ENCODE measurements at places on chromosomes 5 and 9.

- DNase-seq = peak; percentile 83
Measured at GRCh38 chr9:34633851-34634550, 3.6 kb downstream of the SIGMAR1 start.

DNA sequence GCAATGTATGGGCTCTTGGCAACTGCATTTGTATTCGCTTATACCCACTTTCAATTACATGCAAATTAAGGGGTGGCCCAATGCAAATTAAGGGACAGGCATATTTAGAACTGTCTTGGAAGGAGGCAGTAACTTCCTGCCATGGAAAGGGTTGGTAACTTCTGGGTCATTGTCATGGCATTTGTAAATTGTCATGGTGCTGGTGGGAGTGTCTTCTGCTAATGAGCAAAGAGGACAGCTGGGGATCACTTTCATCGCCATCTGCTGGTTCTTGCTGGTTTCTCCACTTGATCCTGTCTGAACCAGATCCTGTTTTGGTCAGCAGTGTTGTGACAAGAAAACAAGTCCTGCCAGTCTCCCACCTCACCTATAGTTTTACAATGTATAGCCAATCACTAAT, 23.3 kb upstream of the UGT3A2 start:
- peak; percentile 52 for DNase-seq

- no peak for DNase-seq
Measured at GRCh38 chr5:1351156-1351555, 6.3 kb upstream of the CLPTM1L start.

- peak; percentile 53 for DNase-seq
Measured at GRCh38 chr9:131709771-131710431, 30.0 kb downstream of the RAPGEF1 start.

DNA sequence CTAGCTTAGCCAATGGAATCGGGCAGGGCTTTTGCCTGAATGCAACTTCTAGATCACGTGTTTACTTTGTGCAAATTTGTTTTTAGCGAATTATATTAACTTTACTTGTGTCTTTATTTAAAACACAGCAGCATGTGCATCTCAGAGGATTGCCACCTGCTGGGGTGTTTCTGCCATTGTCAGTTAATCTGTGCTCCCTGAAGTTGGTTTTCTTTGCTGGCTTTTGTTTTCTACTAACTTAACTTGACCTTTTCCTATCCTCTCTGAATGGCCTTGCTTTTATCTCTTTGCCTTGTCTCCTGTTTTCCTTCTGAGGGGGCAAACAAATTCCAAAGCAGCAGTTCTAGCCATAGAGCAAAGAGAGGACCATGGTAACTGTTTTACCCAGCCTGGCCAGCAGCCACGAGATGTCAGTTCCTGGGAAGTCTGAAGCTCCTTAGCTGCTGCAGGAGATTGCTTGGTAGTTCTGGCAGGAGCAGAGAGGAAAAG, 67.6 kb downstream of the ARHGEF28 start:
- peak; percentile 41 for DNase-seq

- peak; percentile 39 for DNase-seq
Measured at GRCh38 chr5:88743231-88743834, 139.7 kb downstream of the MEF2C start.

GRCh38 chr5:116806836-116807235, 232.2 kb upstream of the SEMA6A start:
- DNase-seq = no peak

DNA sequence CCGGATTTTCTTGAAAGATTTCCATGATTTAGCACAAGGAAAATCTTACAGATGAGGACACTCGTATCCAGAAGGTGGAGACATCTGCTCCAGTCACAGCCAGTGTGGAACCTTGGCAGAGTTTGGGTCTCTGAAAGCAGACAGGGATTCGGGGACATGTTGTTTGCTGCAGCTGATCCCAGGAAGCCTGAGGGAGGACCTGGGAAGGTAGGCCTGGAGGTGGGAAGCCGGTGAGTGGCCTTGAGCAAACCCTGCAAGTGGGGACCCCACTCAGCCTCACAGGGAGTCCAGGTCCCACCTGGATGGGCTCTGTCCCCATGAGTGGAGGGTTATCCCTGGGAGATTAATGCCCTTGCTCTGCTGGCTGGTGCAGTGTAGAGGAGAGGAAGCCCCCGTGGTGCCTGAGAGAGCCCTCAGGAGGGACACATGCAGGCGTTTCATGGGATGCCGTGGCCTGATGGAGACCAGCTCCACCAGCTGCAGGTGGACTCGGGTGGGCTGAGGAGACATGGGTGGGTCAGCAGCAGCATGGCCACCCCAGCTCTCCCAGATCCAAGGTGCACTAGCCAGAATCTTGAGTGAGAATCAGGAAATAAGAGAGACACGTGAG, 7.8 kb downstream of the MRPS2 start:
- DNase-seq = no peak

DNA sequence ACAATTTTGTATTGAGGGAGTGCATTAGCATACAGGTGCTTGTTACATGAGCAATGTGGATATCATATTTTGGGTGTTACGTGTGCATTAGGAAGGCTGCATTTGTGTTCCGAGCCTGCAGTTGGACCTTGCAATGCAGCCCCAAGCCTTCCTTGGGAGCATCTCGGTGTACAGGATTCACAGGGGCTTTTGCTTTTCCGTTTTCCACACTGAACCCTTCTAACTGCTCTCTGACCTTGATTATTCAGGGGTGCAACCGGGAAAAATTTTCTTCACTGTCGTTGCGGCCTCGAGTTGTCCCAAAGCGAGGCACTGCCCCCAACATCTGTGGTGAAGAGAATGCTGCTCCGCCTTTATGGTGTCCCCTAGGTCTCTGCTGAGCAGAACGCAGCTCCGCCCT, 80.1 kb upstream of the PLEKHG4B start:
- DNase-seq = no peak

DNA sequence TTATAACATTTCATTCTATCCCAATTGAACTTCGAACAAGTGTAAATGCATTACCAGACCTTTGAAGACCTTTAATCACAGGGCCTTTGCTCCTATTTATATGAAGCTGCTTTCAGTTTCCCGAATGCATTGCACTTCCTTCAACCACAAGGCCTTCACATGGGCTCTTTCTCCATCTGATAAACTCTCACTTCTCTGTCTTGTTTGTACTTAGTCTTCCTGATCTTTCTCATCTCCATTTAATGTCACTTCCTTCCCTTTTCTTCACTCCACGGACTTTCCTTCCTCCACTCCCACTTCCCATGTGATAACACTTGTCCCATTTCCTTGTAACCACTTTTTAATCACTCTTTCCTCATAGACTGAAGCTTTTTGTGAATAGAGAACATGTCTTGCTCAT, 74.3 kb upstream of the TNC start:
- no peak for DNase-seq

DNA sequence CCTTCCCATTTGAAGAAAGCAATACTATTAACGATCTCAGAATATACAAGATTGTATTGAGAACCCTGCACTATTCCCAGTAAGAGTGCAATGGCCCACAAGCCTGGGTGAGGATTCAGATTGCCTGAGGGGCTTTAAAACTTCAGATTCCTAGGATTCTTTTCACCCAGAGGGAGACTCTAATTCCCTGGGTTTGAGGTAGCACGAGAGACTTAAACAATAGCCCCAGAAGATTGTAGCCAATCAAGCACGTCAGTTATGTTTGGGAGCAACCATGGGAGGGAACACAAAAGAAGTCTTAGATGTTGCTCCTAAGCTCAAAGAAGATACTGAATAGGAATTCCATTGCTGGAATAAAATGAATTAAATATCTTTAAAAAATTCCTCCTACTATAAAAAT, 17.9 kb downstream of the MRPS27 start:
- DNase-seq = no peak

GRCh38 chr5:9588254-9588653, 41.9 kb downstream of the TAS2R1 start:
- no peak for DNase-seq

DNA sequence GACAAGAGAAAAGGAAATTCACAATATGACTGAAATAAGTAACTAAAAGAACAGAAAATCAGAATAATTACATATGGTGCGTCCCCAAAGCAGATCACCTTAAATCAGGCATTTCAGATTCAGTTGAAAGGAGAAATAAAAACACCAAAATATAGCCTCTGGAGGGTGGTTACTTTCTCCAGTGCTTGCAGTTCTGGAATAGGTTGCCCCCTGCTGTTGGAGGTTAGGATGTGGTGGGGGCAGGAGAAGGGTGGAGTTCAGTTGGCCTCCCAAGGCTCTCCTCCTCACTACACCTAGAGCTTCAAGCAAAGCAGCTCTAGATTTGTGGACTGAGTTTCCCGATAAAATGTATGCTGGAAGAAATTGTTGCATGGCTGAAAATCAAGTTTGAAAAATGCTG, 338.2 kb upstream of the TLE4 start:
- peak; percentile 49 for DNase-seq

GRCh38 chr5:10859393-10860195, 98.6 kb upstream of the DAP start:
- DNase-seq = no peak

- no peak for DNase-seq
Measured at GRCh38 chr5:44887722-44888121, 79.0 kb downstream of the MRPS30 start.

DNA sequence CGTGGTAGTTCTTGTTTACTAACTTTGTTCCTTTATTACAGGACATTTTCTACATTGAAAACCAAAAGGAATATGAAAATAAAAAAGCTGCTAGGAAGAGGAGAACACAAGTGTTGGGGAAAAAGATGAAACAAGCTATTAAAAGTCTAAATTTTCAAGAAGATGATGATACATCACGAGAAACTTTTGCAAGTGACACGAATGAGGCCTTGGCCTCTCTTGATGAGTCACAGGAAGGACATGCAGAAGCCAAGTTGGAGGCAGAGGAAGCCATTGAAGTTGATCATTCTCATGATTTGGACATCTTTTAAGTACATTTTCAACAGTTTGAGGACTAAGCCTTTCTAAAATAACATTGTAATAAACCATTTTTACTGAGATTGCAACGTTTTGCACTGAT, 23.8 kb downstream of the PHAX start:
- peak; percentile 94 for DNase-seq

- DNase-seq = no peak
Measured at GRCh38 chr9:100014846-100015245, 84.0 kb downstream of the ERP44 start.

- DNase-seq = no peak
Measured at GRCh38 chr5:3201121-3201520, 394.5 kb upstream of the IRX1 start.

GRCh38 chr9:100191264-100191663, 92.2 kb downstream of the INVS start:
- no peak for DNase-seq

GRCh38 chr5:120678279-120678678, 214.2 kb downstream of the PRR16 start:
- DNase-seq = no peak

- no peak for DNase-seq
Measured at GRCh38 chr5:90099099-90099498, 310.5 kb downstream of the CETN3 start.

GRCh38 chr5:162796507-162796906, 640.9 kb upstream of the CCNG1 start:
- no peak for DNase-seq

- DNase-seq = no peak
Measured at GRCh38 chr5:66609615-66610014, 13.4 kb downstream of the MAST4 start.

DNA sequence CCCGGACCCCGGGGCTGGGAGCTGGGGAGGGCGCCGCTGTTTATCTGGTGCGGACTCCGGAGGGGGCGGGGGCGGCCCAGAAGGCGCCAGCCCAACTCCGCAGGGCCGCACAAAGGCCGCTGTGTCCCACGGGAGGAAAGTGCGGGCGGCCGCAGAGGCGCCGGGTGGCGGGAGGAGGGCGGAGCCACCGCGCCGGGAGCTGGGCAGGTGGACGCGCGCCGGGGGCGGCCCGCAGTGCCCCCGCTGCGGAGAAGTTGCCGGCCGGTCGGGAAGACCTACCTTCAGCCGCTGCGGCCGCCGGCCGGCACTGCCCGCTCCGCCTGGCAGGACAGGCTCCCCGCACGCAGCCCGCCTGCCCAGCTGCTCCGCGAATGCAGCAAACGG, 43.6 kb downstream of the NACC2 start:
- DNase-seq = no peak

DNA sequence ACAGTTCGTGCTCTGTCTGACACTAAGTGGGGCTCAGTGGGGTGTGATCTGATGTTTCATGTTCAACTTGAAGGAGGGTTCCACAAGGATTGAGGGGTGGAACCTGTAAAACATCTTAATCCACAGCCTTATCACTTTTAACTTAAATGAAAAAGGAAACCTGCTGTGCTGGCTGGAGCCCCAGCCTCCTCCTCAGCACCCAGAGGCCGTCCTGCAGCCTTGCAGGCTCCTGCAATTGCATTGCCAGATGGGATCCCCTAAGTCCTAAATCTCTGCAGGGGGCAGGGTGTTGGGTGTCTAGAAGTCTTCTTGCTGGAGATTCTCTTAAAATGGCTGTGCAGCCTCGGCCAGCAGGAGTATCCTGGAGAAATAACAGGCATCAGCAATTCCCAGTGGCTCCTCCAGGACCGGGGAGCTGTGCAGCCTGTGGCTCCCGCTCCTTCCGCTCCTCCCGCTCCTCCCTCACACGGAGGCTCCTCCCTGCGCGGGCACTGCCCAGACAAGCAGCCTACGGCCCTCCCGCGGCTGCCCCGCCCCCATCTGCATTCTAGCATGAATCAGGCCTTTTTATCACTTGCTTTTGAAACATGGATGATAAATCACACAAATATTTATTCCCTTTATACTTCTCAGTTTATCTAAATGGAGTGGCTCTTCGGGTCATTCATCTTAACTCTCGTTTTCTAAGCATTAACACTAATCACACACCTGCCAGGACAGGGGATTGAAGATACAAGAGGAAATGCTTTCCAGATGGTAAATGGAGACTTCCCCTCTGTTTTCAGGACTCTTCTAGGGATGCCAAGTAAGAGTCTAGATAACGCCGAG, 131.0 kb downstream of the ADAMTS16 start:
- peak; percentile 57 for DNase-seq

DNA sequence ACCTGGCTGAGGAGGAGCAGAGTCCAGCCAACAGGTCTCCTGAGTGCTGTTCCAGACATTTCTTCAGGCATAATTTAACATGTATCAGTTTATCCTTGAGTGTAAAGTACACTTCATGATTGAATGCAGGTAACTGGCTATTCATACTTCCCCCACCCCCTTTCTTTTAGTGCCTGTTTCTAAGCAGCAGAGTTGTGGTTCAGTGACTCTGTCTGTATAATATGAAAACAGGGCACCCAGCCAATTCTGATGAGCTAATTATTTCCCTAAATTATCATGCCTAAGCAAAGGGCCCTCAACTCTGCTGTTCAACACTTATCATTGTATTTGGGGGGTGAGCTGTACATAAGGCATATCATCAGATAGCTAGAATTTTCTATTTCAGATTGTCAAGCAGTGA, 51.9 kb upstream of the ZSWIM6 start:
- peak; percentile 92 for DNase-seq
